ENCODE measurements at places on chromosomes 11 and 22. TPM values are rescaled to one million over a fixed set of nuclear protein-coding genes. Genes with fewer than 3 reads are reported as not detected.

DNA sequence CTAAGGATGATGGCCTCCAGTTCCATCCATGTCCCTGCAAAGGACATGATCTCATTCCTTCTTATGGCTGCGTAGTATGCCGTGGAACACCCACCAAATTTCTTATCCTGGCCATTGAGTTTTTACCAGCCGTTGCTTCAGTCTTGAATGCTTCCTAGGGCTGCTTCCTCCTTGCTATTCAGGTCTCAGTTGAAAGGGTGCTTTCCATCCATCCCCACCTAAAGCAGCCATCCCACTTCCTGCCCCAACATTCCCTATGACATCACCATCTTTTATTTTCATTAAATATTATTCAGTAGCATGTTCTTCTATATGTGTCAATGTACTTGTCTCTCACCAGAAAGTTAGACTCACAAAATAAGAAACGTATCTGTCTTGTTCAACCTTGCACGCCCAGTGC lies 40.7 kb upstream of the SLN start:
- H3K4me1 ChIP-seq, result no peaks in the 10 kb centered on the region
- no peak overlapping the region for H3K27ac ChIP-seq
- no peaks in the 10 kb centered on the region for H3K36me3 ChIP-seq
- no peak overlapping the region for H3K4me3 ChIP-seq

GRCh38 chr22:50526834-50527801 lies 1.7 kb upstream of the SCO2 start:
- DNase-seq, result peak; percentile 63
- peaks cover 35% of the 10 kb centered on the region for H3K4me1 ChIP-seq
- H3K27me3 ChIP-seq, result peaks cover 17% of the 10 kb centered on the region
- peak overlapping the region; percentile 85 for H3K4me3 ChIP-seq

DNA sequence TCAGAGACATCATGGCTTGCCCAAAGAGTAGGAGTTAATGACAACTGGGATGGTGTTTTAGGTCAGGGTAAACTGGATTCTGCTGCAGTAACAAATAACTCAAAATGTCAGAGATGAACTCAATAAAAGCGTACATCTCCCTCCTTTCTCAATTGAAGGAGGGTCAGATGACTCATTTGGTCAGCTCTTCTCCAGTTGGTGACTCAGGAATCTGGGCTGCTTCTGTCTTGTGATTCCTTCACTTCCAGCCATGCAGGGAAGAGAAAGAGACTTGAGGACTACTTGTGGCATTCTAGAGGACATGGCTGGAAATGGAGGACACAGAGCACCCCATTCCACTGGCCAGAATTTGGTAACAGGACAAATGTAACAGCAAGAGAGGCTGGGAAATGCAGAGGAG lies 3.2 kb upstream of the SYT13 start:
- DNase-seq, result no peak
- H3K36me3 ChIP-seq, result no peaks in the 10 kb centered on the region
- H3K4me3 ChIP-seq, result no peak overlapping the region
- H3K27me3 ChIP-seq, result peaks cover 86% of the 10 kb centered on the region
- no peaks in the 10 kb centered on the region for H3K4me1 ChIP-seq
- no peak overlapping the region for H3K27ac ChIP-seq

GRCh38 chr22:19669570-19669969 lies 44.7 kb upstream of the SEPTIN5 start:
- no peaks in the 10 kb centered on the region for H3K27me3 ChIP-seq
- no peaks in the 10 kb centered on the region for H3K4me1 ChIP-seq
- H3K27ac ChIP-seq, result no peak overlapping the region
- no peaks in the 10 kb centered on the region for H3K36me3 ChIP-seq
- no peak overlapping the region for H3K4me3 ChIP-seq

DNA sequence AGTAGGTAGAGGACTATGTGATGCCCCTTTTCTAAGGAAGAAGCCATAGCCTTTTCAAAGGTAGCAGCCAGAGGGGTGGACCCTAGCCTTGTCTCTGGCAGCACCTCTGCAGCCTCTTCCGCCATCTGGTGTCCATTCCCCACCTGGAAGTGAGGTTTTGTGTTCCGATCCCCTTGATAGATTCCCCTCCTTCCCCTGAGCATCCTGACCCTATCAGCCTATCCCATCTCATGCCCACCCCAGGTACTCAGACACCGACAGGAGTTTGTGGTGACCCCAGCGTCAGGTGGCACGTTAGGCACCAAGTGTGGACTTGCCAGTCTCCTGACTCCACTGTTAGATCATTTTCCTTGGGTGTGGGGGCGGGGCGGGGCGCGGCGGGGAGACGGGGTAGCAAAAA lies 398 bp upstream of the FAM89B start:
- H3K4me3 ChIP-seq, result peak overlapping the region; percentile 100
- H3K4me1 ChIP-seq, result peaks cover 49% of the 10 kb centered on the region
- peak overlapping the region; percentile 79 for H3K27ac ChIP-seq
- no peak for DNase-seq
- peaks cover 27% of the 10 kb centered on the region for H3K36me3 ChIP-seq

The PHRF1 gene
- total RNA-seq, result 42.3 TPM

The FAM83F gene
- total RNA-seq, result 3.6 TPM

The LDHAL6A gene
- not detected for total RNA-seq
